Progenitor cell of endocrine pancreas (in vitro differentiated cells): ENCODE measurements at places on chromosomes 13 and 19. TPM values are rescaled to one million over a fixed set of nuclear protein-coding genes. Genes with fewer than 3 reads are reported as not detected.

Gene CCDC194
- total RNA-seq: not detected in 2 replicates

Gene SBNO2
- total RNA-seq: 40.9 and 43.2 TPM in 2 replicates

Gene LACC1
- 2.9 and 3.8 TPM in 2 replicates for total RNA-seq

Gene PROZ
- total RNA-seq: not detected in 2 replicates

Gene LRCH1
- 17.9 and 18.3 TPM in 2 replicates for total RNA-seq

Gene KCNJ14
- 2.0 TPM in 2 replicates for total RNA-seq

Gene POSTN
- 1.5 and 2.0 TPM in 2 replicates for total RNA-seq

Gene SIGLEC8
- not detected in 2 replicates for total RNA-seq

Gene STOML3
- not detected in 2 replicates for total RNA-seq

Gene CEACAM6
- 0.19 and 0.31 TPM in 2 replicates for total RNA-seq

Gene CEACAM7
- not detected in 2 replicates for total RNA-seq

Gene TEX29
- total RNA-seq: 0.43 and 0.44 TPM in 2 replicates

Gene MAN2B1
- total RNA-seq: 115 and 120 TPM in 2 replicates

Gene CNOT3
- total RNA-seq: 75.4 and 77.3 TPM in 2 replicates

Gene CYP2A6
- total RNA-seq: not detected in 2 replicates

Gene SIGLEC12
- total RNA-seq: not detected in 2 replicates

Gene CUL4A
- 75.8 and 77.1 TPM in 2 replicates for total RNA-seq

Gene JAK3
- total RNA-seq: 0.74 and 0.95 TPM in 2 replicates

Gene KLK14
- total RNA-seq: 0.62 and 0.89 TPM in 2 replicates

Gene UBXN6
- total RNA-seq: 57.2 and 61.8 TPM in 2 replicates

Gene PDE4C
- total RNA-seq: 0.53 and 1.6 TPM in 2 replicates

Gene KLK7
- total RNA-seq: not detected in 2 replicates
